GM12878 (cell line): ENCODE measurements at places on chromosomes 2 and 18.

DNA sequence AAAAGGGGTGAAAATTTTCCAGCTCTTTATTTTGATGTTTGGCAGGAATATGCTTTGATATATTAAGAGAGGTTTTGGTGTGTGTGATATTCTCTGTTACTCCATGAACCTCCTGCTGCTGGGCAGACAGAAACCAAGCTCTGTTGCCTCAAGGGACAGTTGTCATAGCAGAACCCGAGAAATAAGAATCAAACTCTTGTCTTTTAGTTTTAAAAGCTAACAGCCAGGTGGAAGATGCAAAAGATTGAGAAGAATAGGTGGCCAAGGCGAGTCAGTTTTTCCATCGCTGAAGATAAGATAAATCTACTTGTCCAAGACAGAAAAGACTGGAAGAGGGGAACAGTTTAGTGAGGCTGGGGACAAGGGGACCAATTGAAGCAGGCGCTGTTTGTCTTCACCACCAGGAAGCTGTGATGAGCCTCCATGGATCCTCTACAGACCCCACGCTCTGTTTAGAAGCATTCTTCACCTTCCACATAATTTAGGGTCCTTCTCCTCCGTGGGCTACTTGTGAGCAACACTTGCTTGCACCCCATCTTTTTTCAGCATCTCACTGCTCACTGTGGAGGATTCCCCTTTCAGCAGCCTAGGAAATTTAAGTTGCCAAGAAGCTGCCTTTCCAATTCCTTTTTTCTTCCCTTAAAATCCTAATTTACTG lies 23.9 kb downstream of the PMAIP1 start:
- no peak for DNase-seq

DNA sequence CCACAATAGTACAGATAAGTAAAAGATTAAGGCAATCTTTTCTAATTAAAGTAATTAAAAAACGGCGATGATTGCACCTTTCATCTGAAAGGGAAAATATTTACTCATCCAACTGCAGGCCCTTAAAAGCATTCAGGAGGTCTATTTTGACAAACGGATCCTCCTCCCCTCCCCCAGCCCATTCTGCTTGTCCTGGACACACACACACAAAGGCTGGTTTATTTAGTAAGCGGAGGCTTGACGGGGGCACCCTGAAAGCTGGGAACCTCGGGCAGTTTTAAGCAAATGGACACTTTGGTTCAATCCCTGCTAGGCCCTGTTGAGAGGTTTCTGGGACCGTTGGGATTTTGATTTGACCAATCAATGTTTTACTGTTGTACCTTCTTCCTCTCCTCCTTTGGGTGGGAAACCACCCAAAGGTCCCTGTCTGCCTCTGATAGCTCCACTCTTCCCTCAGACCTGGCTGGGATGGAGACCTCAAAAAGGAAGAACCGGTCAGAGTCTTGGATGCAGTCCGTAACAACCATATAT lies 135.8 kb upstream of the HAAO start:
- DNase-seq = no peak

- DNase-seq = no peak
Measured at GRCh38 chr2:114642166-114642770, 199.8 kb downstream of the DPP10 start.

- no peak for DNase-seq
Measured at GRCh38 chr2:19754907-19755306, 146.9 kb downstream of the TTC32 start.

- DNase-seq = no peak
Measured at GRCh38 chr2:21015281-21015645, 28.6 kb downstream of the APOB start.
